ENCODE measurements at places on chromosomes 13 and 19.
A peak's percentile ranks its signal among the peaks of the same experiment; 100 is the strongest.

GRCh38 chr19:58572026-58572817, 913 bp downstream of the MZF1 start:
- peak overlapping the region; percentile 62 for H3K4me3 ChIP-seq
- peak overlapping the region; percentile 96 for H3K27ac ChIP-seq
- H3K4me1 ChIP-seq, result peaks cover 12% of the 10 kb centered on the region
- H3K27me3 ChIP-seq, result no peaks in the 10 kb centered on the region

DNA sequence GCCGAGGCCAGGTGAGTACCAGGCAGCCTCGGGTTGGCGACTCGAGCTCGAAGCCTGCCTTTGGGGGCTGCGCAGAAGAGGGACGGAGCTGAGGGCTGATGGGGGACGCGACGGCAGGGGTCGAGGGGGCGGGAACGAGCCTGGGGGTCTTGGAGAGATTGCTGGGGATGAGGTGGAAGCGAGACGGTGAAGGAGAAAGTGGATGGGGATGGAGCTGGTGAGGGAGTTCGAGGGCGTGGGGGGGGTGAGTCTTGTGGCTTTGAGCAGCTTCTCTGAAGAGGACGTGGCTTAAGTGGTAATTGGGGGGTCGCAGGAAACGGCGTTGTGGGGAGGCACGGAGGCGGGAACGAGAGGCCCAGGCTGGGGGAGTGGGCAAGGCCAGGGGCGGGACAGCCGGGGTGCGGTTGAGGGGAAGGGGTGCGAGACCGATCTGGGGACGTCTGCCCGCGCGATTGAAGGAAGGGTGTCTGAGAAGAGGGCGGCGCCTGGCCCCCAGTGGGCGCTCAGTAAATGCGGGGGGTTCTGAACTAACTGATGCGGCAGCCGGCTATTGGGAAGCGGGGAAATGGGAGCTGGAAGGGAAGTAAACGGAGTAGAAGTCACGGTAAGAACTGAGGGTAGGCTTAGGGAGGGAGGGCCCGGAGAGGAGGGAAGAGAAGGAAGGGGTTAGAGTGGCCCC, 426 bp downstream of the MYO9B start:
- H3K36me3 ChIP-seq, result peaks cover 16% of the 10 kb centered on the region
- H3K4me3 ChIP-seq, result peak overlapping the region; percentile 99
- no peak for DNase-seq
- no peaks in the 10 kb centered on the region for H3K27me3 ChIP-seq

DNA sequence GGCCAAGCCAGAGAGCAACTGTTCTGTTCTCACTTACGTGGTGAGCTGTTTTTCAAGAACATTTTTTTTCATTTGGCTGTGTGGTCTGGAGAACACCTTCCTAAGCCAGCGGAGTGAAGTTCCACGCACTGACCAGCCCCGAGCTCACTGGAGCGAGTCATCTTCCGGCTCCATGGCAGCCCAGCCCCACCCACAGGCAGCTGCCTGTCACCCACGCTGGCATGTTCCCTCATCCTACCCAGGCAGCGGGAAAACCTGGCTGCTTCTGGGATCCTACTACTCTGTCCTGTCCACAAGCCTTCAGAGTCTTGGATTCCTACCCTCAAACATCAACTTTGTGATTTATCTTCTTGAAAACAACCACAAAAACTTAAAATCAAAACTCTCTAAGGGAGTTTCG, 76.2 kb downstream of the GGACT start:
- H3K36me3 ChIP-seq, result peaks cover 2% of the 10 kb centered on the region
- no peaks in the 10 kb centered on the region for H3K4me1 ChIP-seq
- no peak overlapping the region for H3K4me3 ChIP-seq
- H3K27ac ChIP-seq, result no peak overlapping the region
- H3K27me3 ChIP-seq, result no peaks in the 10 kb centered on the region

DNA sequence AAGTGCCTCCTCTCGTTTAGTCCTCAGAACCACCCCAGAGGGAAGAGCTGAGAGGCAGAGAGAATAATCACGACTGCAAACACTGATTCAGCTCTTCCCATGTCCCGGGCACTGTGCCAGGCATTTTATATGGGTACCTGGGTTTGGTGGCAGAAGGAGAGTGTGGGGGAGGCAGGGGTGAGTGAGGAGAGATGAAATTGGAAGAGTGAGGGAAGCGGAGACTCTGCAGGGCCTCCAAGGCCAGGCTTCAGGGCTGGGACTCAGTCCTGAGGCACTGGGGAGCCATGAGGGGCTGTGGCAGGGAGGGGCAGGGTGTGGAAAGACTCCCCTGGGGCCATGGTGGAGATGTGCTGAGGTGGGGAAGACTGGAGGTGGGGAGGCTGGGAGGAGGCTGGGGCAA, 8.7 kb downstream of the SYNGR4 start:
- H3K27me3 ChIP-seq, result no peaks in the 10 kb centered on the region
- no peaks in the 10 kb centered on the region for H3K4me1 ChIP-seq
- no peaks in the 10 kb centered on the region for H3K36me3 ChIP-seq
- DNase-seq, result no peak

GRCh38 chr13:79782541-79783205, 301.7 kb downstream of the NDFIP2 start:
- no peak for DNase-seq
- peaks cover 3% of the 10 kb centered on the region for H3K4me1 ChIP-seq
- no peaks in the 10 kb centered on the region for H3K36me3 ChIP-seq

DNA sequence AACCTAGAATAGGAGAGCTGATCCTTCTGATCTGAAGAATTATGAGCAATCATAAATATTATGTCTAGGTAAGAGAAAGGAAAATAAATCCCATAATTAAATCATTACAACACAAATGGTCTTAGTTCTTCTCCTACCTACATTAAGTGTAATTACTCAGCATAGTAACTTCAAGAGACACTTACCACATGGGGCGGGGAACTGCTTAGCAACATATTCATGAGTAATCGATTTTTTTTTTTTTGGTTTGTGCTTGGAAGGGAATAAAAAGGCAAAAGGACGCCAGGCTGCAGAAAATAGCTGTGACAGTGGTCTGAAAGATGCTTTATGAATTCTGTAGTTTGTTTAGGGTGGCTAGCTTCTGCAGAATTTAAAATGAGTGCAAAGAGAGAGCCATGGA, 103.3 kb upstream of the HTR2A start:
- no peaks in the 10 kb centered on the region for H3K4me1 ChIP-seq
- H3K36me3 ChIP-seq, result no peaks in the 10 kb centered on the region
- H3K4me3 ChIP-seq, result no peak overlapping the region
- no peak overlapping the region for H3K27ac ChIP-seq
- no peaks in the 10 kb centered on the region for H3K27me3 ChIP-seq

DNA sequence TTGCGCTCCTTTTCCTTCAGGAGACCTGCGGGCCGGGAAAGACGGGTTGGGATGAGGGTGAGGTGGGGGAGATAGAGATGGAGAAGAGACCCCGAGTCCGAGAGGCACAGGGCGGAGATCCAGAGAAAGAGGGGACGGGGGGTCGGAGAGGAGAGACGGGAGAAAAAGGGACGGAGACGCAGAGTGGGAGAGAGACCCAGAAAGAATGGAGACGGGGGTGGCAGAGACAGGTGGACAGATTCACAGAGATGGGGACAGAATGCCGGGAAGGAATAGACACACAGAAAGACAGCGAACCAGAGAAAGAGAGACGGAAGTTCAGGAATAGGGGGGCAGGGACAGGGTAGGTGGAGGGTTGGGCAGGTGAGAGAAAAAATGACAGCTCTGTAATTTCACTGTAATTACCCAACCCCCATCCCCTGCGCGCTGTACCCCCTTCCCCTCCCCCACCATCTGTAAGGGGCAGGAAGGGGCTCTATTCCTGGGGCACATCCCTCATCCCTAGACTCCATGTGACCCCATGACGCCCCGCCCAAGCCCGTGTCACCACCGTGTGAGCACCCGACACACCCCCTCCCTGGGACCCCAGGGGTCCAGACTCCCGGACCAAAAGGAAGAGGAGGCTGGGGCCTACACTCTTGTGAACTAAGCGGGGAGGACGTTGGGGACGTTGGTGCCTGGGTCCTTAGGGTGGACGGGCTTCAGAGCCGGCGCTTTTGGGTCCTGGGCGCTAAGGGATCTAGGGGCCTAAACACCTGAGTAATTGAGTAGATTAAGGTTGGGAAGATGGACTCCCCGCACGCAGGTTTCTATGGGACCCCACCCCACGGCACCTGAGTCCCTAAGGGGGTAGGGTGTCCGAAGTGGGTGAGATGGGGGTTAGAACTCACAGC, 967 bp downstream of the DBP start:
- no peak overlapping the region for H3K27ac ChIP-seq
- peaks cover 32% of the 10 kb centered on the region for H3K4me1 ChIP-seq
- no peak for DNase-seq
- no peak overlapping the region for H3K4me3 ChIP-seq

DNA sequence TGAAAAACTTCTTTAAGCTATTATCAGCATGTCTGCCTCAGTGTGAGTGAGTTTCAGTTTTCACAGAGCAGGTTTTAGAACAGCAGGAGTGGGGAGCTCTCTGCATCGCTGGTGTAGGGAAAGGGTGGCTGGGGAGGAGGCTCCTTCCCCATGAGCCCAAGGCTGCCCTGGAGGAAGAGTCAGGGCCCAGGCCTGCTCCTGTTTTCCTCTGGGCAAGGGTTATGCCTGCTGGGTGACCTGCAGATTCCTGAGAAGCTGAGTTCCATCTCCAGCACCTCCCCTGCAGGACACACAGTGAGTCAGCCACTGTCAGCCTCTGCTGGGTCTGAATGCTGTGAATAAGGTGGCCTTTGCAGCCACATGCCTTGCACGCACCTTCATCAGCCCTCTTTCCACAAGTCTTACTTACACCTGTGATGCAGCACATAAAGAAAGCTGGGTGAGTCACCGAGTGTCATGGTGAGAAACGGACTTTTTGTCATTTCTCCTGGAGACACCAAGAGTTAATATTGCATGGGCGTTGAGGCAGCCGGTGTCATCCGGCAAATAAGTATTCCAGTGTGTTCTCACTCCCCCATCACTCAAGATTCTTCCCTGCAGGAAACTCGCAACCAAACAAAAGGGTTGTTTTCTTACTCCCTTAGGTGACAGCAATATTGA, 186.4 kb upstream of the KL start:
- H3K27me3 ChIP-seq, result no peaks in the 10 kb centered on the region
- peak overlapping the region; percentile 77 for H3K27ac ChIP-seq
- no peak overlapping the region for H3K4me3 ChIP-seq
- peak; percentile 88 for DNase-seq
- H3K36me3 ChIP-seq, result no peaks in the 10 kb centered on the region

- no peaks in the 10 kb centered on the region for H3K36me3 ChIP-seq
- peak; percentile 41 for DNase-seq
- H3K27me3 ChIP-seq, result no peaks in the 10 kb centered on the region
- H3K4me3 ChIP-seq, result no peak overlapping the region
Observed at GRCh38 chr13:32415019-32415418, 12.9 kb downstream of the N4BP2L1 start.

DNA sequence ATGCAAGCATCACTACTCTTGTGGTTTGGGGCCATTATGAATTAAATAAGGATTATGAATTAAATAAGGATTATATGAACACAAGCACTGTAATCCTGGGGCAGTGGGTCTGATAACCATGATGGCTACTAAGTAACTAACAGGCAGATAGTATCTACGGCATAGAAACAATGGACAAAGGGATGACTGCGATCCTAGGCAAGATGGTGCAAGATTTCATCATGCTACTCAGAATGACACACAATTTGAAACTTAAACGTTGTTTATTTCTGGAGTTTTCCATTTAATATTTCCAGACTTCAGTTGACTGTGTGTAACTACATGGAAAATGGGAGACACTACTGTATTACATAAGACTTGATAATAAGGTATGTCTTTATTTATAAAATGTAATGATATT, 15.1 kb downstream of the KCNRG start:
- H3K36me3 ChIP-seq, result no peaks in the 10 kb centered on the region
- H3K4me1 ChIP-seq, result no peaks in the 10 kb centered on the region
- no peak overlapping the region for H3K4me3 ChIP-seq
- no peaks in the 10 kb centered on the region for H3K27me3 ChIP-seq
- H3K27ac ChIP-seq, result no peak overlapping the region

GRCh38 chr13:78589206-78589605, 14.1 kb downstream of the POU4F1 start:
- H3K27me3 ChIP-seq, result peaks cover 26% of the 10 kb centered on the region
- no peaks in the 10 kb centered on the region for H3K36me3 ChIP-seq
- H3K4me3 ChIP-seq, result no peak overlapping the region
- no peak overlapping the region for H3K27ac ChIP-seq

DNA sequence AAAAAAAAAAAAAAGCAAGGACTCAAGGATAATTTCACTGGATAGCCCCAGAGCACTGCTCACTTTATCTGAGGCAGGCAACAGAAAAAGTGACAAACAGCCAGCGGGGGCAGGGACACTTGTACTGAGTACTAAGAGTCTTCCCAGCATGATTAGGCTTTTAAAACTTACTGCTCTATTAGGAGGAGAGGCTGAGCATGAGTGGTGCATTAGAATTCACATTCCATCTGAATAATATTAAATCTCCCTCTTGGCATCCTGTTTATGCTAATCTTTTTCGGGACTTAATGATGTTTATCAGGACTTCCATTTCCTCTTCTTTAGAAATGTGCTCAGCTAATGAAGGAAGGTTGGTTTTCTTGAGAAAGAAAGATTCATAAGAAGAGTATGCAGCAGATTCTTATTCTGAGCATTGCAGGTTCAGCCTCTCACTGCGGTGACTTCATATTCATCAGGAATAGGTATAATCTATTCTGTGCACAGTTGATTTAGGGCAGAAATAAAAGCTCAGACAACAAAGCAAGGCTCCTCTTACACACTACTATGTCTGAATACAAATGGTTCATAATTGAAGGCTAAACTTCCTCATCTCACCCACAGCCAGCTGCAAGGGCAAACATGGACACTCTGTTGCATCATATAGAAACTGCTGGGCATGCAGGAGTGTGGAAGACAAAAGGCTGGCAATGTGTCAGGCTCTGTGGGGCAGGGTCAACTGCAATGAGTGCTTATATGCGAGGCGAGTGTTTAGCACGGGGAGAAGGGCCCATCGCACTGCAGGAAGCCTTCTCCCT, 107.0 kb downstream of the KL start:
- no peak overlapping the region for H3K4me3 ChIP-seq
- no peak overlapping the region for H3K27ac ChIP-seq
- peaks cover 15% of the 10 kb centered on the region for H3K4me1 ChIP-seq
- H3K36me3 ChIP-seq, result peaks cover 9% of the 10 kb centered on the region
- DNase-seq, result peak; percentile 36
- H3K27me3 ChIP-seq, result no peaks in the 10 kb centered on the region

DNA sequence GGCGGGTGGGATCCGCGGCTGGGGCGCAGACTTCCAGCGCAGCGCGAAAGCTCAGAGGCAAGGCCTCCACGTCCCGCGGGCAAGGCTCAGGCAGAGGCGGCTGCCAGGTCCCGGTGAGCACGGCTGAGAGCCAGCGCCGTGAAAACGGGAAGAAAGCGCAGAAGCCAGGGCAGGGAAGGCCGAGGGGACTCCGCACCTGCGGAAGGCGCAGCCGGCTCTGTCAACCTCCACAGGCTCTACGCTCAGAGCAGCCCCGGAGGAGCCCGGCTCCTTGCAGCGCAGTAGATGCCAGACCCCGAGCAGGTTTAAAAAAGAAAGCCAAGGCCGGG, 131.0 kb downstream of the RNF17 start:
- peaks cover 42% of the 10 kb centered on the region for H3K36me3 ChIP-seq
- no peaks in the 10 kb centered on the region for H3K4me1 ChIP-seq
- H3K4me3 ChIP-seq, result no peak overlapping the region
- DNase-seq, result no peak
- no peaks in the 10 kb centered on the region for H3K27me3 ChIP-seq

Data from trophoblast cell (in vitro differentiated cells and primary cell).